ENCODE measurements at places on chromosomes 2 and 18. TPM values are rescaled to one million over a fixed set of nuclear protein-coding genes. Genes with fewer than 3 reads are reported as not detected.
A peak's percentile ranks its signal among the peaks of the same experiment; 100 is the strongest.

Gene EFR3B
- 13.3 TPM for total RNA-seq

Gene LPIN1
- total RNA-seq = 16.1 TPM

Gene RAX
- total RNA-seq = not detected

GRCh38 chr18:54117853-54118773 lies 106.4 kb downstream of the MBD2 start:
- DNase-seq = no peak
- no peak overlapping the region for H3K27ac ChIP-seq
- H3K27me3 ChIP-seq = no peaks in the 10 kb centered on the region
- no peaks in the 10 kb centered on the region for H3K4me1 ChIP-seq
- no peak overlapping the region for H3K4me3 ChIP-seq
- H3K36me3 ChIP-seq = no peaks in the 10 kb centered on the region

GRCh38 chr2:223865907-223866508 lies 28.6 kb upstream of the AP1S3 start:
- no peaks in the 10 kb centered on the region for H3K27me3 ChIP-seq
- DNase-seq = no peak
- H3K4me3 ChIP-seq = no peak overlapping the region
- peaks cover 9% of the 10 kb centered on the region for H3K4me1 ChIP-seq

Gene GAL3ST2
- total RNA-seq = not detected

DNA sequence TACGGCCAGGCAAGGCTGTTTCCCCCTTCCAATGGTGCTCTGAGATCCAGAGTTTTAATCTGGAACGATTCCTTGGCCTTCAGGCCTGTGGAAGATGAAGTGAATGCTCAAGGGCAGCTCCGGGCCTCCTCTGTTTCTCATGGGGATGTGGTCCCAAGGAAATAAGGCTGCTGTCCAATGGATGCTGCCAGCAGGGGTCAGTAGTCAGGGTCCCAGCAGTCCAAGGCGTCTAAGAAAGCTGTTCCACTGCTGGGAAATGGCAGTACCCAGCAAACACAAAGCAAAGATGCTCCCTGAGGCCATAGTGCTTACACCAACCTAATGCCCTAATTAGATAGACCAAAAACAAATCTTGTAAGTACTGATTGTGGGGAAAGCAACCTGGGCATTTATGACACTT lies 12.5 kb downstream of the NMS start:
- no peaks in the 10 kb centered on the region for H3K36me3 ChIP-seq
- H3K4me1 ChIP-seq = no peaks in the 10 kb centered on the region
- H3K4me3 ChIP-seq = no peak overlapping the region
- peaks cover 2% of the 10 kb centered on the region for H3K27me3 ChIP-seq
- no peak overlapping the region for H3K27ac ChIP-seq
- no peak for DNase-seq

Gene DTNA
- 32.9 TPM for total RNA-seq

DNA sequence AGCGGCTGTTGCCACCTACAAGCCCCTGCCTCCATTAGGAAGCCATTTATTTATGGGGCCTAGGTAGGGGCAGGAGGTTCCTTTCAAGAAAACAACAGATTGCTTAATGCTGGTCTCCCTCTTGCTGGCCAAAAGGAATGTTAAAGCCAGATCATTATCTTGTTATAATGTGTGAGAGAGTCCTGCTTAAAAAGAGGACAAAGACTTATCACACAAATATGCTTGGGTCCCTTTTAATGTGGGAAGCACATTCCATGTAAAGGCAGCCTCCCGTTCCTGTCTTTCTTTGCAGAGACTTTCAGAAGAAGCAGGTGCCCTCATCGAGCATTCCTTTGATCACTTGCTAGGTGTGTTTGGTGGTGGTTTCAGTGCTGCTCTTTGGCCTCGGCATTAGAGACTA lies 76.4 kb downstream of the AGAP1 start:
- no peaks in the 10 kb centered on the region for H3K36me3 ChIP-seq
- DNase-seq = peak; percentile 54
- H3K4me1 ChIP-seq = peaks cover 5% of the 10 kb centered on the region
- no peak overlapping the region for H3K27ac ChIP-seq

DNA sequence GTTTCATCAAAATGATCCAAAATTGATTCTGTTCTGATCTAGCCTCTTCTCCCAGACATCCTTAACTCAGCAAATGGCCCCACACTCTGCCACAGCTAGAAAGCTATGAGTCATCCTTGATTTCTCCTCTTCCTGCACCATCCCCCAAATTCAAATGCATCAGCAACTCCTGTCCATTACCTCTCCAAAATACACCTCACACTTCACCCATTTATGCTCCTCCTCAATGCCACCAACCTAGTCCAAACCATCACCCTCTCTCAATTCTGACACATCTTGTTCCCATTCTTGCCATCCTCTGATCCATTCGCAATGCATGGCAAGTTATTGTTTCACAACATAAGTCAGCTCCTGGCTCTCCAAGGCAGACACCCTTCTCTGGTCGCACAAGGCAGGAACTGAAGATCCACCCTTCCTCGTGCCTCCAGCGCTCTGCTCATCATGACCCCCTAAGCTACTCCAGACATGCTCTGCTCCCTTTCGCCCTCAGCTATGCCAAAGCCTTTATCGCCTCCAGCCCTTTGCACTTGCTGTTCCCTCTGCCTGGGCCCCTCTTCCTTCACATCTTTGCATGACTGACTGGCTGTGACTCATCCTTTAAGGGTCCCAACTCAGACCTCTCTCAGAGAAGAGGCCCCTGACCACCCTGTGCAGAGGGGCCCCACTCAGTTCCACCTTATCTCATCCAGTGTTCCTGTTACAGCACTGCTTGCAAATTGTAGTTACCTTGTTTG lies 83.6 kb downstream of the MREG start:
- peaks cover 20% of the 10 kb centered on the region for H3K4me1 ChIP-seq
- no peaks in the 10 kb centered on the region for H3K36me3 ChIP-seq
- peak; percentile 26 for DNase-seq
- H3K27me3 ChIP-seq = no peaks in the 10 kb centered on the region
- H3K27ac ChIP-seq = peak overlapping the region; percentile 55

- no peaks in the 10 kb centered on the region for H3K36me3 ChIP-seq
- DNase-seq = no peak
- no peak overlapping the region for H3K4me3 ChIP-seq
- H3K4me1 ChIP-seq = peaks cover 4% of the 10 kb centered on the region
- no peak overlapping the region for H3K27ac ChIP-seq
These were observed 269.3 kb upstream of the ID2 start for GRCh38 chr2:8412586-8412985.

GRCh38 chr2:85506768-85507181 lies 32.2 kb upstream of the MAT2A start:
- H3K27me3 ChIP-seq = no peaks in the 10 kb centered on the region
- no peak overlapping the region for H3K4me3 ChIP-seq
- peak; percentile 64 for DNase-seq

Gene ASPRV1
- total RNA-seq = 0.26 TPM

- H3K4me1 ChIP-seq = no peaks in the 10 kb centered on the region
- no peaks in the 10 kb centered on the region for H3K27me3 ChIP-seq
- H3K36me3 ChIP-seq = no peaks in the 10 kb centered on the region
- H3K4me3 ChIP-seq = no peak overlapping the region
- no peak overlapping the region for H3K27ac ChIP-seq
These were observed 58.0 kb upstream of the ARL5A start for GRCh38 chr2:151886241-151886640.

DNA sequence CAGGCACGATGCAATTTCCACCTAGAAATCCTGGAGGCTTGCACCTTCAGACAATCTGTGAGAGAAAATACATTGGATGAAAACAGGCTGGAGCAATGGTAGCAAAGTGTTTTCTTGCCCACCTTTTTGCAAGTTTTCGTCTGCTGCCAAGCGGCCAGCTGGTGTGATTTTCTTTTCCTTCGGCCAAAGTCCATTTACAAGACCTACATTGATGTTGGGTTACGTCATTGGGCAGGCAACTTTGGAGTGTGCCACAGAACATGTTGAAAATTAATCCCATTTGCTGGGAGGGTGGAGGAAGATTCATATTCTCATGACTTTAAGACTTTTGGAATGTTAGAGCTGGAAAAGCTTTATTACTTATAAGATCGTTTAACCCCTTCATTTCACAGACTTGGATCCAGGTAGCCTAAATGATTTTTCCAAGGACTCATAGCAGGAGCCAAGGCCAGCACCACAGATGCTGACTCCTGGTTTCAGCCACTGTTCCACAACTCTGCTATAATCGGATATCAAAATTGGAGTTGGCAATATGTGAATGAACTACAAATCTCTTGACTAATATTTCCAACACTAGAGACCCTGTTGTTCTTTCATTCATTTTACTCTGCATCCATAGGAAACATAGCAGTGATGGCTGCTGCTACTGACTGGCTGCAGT lies 352.1 kb downstream of the RND3 start:
- peaks cover 17% of the 10 kb centered on the region for H3K4me1 ChIP-seq
- H3K4me3 ChIP-seq = no peak overlapping the region
- no peak for DNase-seq
- no peaks in the 10 kb centered on the region for H3K36me3 ChIP-seq
- no peaks in the 10 kb centered on the region for H3K27me3 ChIP-seq

DNA sequence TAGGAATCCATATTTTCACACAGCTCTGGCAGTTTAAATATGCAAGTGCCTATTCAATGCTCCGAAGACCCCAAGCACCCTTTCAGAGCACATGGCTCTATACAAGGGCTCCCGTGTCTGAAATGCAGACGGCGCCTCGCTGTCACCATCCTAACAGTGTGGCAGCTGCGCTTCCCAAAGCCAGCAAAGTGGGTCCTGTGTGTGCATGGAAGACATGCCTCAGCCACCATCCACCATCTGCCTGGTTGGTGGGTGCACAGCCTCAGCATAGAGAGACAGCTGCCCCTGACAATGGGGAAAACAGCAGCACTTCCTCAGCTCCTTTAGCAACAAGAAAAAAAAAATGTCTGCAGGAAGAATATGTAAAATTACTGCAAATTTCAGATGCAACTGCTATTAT lies 218.1 kb downstream of the SP3 start:
- no peaks in the 10 kb centered on the region for H3K4me1 ChIP-seq
- no peak overlapping the region for H3K27ac ChIP-seq
- H3K4me3 ChIP-seq = no peak overlapping the region
- H3K36me3 ChIP-seq = no peaks in the 10 kb centered on the region
- no peak for DNase-seq

DNA sequence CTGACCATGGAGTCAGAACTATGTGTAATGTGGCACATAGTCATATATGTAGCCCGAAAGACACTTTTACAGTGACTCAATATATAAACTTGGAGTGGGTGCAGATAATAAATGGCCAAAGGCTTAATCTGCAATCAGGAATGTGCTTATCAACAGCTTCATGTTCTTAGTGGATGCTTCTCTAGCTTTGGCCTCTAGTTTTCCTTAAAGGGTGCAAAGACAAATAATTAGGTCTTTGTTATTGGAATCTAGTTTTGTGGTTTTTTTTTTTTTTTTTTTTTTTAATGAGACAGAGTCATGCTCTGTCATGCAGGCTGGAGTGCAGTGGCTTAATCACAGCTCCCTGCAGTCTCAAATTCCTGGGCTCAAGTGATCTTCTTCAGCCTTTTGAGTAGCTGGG lies 625.6 kb downstream of the EPHA4 start:
- no peaks in the 10 kb centered on the region for H3K36me3 ChIP-seq
- no peaks in the 10 kb centered on the region for H3K27me3 ChIP-seq
- peak; percentile 77 for DNase-seq
- no peak overlapping the region for H3K4me3 ChIP-seq

Gene TMEM247
- not detected for total RNA-seq

- no peaks in the 10 kb centered on the region for H3K27me3 ChIP-seq
- no peak overlapping the region for H3K27ac ChIP-seq
- peak; percentile 70 for DNase-seq
- H3K36me3 ChIP-seq = no peaks in the 10 kb centered on the region
- no peak overlapping the region for H3K4me3 ChIP-seq
These were observed 124.4 kb downstream of the TTC27 start for GRCh38 chr2:32752205-32752604.

GRCh38 chr2:112724591-112725525 lies 4.0 kb downstream of the NT5DC4 start:
- no peak overlapping the region for H3K4me3 ChIP-seq
- H3K27ac ChIP-seq = no peak overlapping the region
- DNase-seq = no peak
- no peaks in the 10 kb centered on the region for H3K27me3 ChIP-seq
- peaks cover 5% of the 10 kb centered on the region for H3K4me1 ChIP-seq

DNA sequence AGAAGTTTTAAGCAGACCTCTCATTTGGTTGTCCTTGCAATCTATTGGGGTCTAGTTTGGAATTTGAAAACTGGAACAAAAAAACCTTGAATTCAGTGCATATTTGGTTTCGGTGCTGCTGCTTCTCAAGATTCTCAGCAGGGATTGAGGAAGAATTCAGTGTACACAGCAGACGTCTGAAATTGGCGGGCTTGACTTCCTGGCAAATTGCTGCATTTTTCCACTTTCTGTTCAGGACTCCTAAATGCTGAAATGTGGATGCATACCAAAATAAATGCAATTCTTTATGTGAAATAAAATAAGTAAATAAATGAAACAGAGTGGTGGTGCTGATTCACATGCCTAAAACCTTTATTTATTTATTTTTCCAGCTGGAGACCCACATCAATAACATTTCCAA lies 332.4 kb upstream of the KYNU start:
- no peak overlapping the region for H3K27ac ChIP-seq
- no peak for DNase-seq
- no peaks in the 10 kb centered on the region for H3K4me1 ChIP-seq
- H3K36me3 ChIP-seq = no peaks in the 10 kb centered on the region

Gene EMILIN2
- 33.4 TPM for total RNA-seq

- no peak for DNase-seq
- peaks cover 3% of the 10 kb centered on the region for H3K27me3 ChIP-seq
- H3K4me3 ChIP-seq = no peak overlapping the region
- H3K36me3 ChIP-seq = no peaks in the 10 kb centered on the region
- H3K27ac ChIP-seq = no peak overlapping the region
- H3K4me1 ChIP-seq = peaks cover 4% of the 10 kb centered on the region
These were observed 11.3 kb upstream of the SPATA3 start for GRCh38 chr2:230984393-230985220.

GRCh38 chr2:38856165-38856564 lies 19.6 kb downstream of the DHX57 start:
- no peak for DNase-seq
- H3K4me1 ChIP-seq = no peaks in the 10 kb centered on the region
- no peaks in the 10 kb centered on the region for H3K27me3 ChIP-seq
- peaks cover 48% of the 10 kb centered on the region for H3K36me3 ChIP-seq
- no peak overlapping the region for H3K4me3 ChIP-seq
- no peak overlapping the region for H3K27ac ChIP-seq

- no peak for DNase-seq
- no peaks in the 10 kb centered on the region for H3K4me1 ChIP-seq
- H3K27me3 ChIP-seq = no peaks in the 10 kb centered on the region
- no peak overlapping the region for H3K4me3 ChIP-seq
- H3K36me3 ChIP-seq = no peaks in the 10 kb centered on the region
- H3K27ac ChIP-seq = no peak overlapping the region
These were observed 137.0 kb downstream of the LRP2 start for GRCh38 chr2:169225233-169225750.

Gene MYL12B
- 374 TPM for total RNA-seq

Gene GPBAR1
- 0.55 TPM for total RNA-seq

DNA sequence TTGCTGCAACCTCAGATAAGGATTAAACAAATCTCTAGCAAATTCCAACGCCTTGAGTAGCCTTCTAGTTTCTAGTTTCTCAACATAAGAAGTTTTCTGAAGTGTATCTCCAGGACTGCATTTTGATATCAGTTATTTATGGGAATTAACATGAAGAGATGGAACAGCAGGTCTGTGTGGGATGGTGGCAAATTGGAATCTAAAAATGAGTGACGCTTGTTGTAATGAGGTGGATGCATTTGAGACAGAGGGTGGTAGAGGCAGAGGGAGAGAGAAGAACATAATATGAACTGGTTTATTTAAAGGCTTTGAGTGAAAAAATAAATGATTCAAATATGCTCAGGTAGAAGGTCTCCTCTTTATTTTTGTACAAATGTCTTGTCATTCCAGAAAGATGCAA lies 446.8 kb upstream of the GCFC2 start:
- no peaks in the 10 kb centered on the region for H3K36me3 ChIP-seq
- no peak overlapping the region for H3K4me3 ChIP-seq
- no peaks in the 10 kb centered on the region for H3K4me1 ChIP-seq

Data from astrocyte (in vitro differentiated cells and primary cell).